ENCODE measurements at places on chromosomes 2 and 18.

DNA sequence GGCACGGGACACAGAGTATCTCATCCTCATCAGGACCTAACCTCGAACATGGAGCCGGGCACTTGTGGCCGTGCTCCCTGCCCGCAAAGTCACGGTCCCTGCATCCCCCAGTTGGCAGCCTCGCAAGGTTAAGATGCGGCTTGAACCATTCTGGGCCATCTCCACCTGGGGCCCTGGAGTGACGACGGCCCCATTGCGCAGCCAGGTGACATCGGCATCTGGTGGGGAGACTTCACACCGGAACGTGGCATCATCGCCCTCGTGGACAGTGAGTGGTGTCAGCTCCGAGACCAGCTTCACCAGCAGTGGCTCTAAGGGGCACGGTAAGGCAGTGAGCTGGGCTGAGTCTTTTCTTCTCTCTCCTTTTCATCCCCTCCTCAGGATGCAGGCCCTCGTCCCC lies 12.6 kb downstream of the TMEM198 start:
- no peak for DNase-seq

GRCh38 chr2:239142806-239143205 lies 258.0 kb downstream of the HDAC4 start:
- no peak for DNase-seq

- DNase-seq = no peak
Observed at GRCh38 chr2:15763106-15763821, 171.6 kb downstream of the DDX1 start.

DNA sequence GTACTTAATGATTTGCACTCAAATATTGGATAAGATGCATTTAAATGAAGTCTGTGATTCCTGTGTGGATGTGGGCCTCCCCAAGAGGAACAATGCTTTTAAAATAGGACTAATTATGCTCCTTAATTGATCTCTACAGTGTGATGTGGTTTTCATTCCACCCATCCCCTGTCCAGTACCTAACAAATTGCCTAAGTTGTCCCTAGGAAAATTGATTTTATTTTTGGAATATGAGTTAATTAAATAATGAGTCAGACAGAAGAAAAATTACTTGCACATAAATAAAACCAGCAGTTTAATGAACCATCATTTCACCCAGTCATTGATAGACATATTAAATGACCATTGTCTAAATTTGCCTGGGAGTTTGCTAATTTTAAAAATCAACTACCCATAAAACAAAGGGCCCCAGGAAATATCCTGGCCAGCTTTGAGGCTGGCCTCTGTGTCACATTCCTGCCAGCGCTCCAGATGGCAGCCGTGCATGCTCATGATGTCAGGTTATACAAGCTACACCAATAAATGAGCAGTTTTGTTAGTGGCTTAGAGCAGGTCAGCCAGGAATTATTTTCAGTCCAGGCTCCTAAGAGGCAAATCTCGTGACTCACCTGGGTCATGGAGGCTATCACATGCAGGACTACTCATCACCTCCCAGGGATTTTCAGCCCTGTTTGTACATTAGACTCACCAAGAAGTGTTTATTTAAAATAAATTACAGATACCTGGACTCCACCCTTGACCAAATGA lies 31.9 kb downstream of the ABHD3 start:
- no peak for DNase-seq

DNA sequence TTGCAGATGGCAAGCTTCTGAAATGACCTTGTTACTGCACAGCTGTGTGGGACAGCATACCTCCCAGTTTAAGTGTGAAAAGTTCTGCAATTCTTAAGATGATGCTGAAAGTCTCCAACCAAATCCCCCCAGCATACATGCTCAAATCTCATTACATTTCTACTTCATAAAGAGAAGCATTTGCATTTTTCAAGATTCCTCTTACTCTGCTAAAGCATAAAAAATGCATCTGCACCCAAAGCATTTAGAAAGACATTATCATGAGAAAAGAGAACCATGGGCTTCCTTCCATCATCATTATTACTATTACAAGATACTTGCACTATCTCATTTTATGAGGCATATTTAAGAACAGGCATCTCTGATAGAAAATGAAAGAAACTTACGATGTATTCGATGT lies 236.9 kb upstream of the REV1 start:
- no peak for DNase-seq

DNA sequence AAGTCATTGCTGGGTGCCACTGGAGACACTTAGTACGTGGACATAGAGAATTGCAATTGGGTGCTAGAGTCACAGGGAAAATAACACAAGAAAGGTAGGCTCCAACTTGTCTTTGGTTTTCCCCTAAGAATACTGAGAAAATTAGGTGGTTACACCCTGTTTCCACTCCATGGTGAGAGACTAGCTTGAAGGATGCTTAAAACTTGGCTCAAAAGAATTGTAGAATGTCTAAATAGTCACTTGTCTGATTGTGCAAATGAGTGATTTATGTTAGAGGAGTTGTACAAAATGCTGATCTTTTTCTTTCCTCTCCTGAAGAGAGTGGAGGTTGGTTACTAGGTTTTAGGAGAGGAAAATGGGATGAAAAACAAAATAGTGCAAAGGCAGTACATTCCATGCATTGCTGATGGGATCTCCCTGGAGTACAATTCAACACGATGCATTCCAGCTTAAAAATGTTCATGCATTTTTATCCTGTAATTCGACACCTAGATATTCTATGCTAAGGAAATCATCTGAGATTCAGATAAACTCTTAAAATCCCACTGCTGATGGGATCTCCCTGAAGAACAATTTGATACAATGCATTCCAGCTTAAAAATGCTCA lies 2.2 kb upstream of the SERPINB12 start:
- DNase-seq = no peak

- DNase-seq = no peak
Observed at GRCh38 chr18:21081426-21081825, 30.2 kb downstream of the ROCK1 start.

DNA sequence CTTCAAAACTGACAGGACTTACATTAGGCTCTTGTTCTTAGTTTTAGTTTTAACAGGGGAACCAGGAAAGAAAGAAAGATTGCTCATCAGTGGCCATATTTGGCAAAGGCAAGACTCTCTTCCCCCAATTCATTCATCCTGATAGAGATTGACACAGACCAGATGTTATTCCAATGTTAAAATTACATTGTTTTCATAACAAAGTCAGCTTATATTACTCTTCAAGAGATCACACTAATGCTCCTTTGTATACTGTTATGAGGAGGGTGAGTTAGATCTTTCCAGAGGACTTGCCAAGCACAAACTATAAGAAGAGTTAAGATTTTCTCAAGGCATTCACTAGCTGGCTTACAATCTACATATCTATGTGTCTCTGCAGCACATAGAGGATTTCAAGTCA lies 252.1 kb downstream of the SLC8A1 start:
- no peak for DNase-seq

GRCh38 chr2:11121823-11122155 lies 33.5 kb upstream of the SLC66A3 start:
- no peak for DNase-seq

GRCh38 chr18:26493021-26493420 lies 55.3 kb downstream of the KCTD1 start:
- DNase-seq = no peak

DNA sequence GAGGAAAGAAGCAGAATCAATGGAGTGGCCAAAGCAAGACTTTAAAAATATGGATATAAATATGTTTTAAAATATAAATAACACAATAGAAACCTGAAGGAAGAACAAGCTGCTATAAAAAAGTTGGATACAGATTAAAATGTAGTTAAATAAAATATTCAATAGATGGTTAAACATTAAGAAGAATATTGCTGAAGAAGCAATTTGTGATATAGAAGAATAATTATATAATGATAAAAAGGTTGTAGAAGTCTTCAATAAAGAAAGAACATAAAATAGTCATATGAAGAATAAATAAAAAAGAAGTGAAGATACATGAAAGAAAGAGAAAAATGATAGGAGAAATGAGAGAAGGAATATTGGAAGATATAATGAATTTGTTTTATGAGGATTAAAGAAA lies 392.0 kb downstream of the DSC3 start:
- DNase-seq = no peak

- DNase-seq = no peak
Observed at GRCh38 chr2:107036293-107036692, 150.3 kb upstream of the ST6GAL2 start.

DNA sequence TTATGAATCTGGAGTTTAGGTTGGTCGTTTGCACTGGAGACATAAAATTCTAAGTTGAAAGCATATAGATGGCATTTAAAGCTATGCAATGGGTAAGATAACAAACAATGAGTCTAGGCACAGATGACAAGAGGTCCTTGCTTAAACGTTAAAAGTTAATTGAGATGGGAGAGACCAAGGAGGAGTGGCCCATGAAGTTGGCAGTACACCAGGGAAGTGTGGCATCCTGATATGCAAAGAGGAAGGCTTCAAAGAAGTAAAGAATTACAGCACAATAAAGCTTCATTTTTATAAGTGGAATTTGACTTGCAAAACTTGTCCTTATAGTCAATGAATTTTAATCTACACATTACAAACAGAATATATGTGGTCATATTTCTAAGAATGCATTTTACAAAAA lies 23.2 kb downstream of the UPP2 start:
- DNase-seq = no peak

- no peak for DNase-seq
Observed at GRCh38 chr2:151664520-151664919, 69.8 kb downstream of the NEB start.

GRCh38 chr2:67777010-67777409 lies 285.8 kb downstream of the C1D start:
- DNase-seq = no peak

DNA sequence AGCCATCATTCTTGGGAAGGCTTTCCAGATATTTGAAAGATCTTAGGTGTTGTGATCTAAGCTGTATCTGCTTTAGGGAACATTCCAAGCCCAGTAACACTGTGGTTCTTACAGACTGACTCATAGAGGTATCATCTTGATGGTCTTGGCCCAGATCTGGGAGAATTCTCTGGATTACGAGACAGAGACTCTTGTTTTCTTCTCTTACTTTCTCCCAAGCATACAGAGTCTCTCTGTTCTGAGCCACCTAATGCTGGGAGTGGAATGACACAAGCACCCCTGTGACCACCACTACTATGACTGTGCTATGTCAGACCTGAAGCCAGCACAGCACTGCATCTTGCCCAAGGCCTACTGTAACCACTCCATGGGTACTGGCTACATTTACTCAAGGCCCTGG lies 81.0 kb upstream of the EPAS1 start:
- no peak for DNase-seq

- DNase-seq = no peak
Observed at GRCh38 chr2:217643789-217644301, 358.9 kb downstream of the TNS1 start.

DNA sequence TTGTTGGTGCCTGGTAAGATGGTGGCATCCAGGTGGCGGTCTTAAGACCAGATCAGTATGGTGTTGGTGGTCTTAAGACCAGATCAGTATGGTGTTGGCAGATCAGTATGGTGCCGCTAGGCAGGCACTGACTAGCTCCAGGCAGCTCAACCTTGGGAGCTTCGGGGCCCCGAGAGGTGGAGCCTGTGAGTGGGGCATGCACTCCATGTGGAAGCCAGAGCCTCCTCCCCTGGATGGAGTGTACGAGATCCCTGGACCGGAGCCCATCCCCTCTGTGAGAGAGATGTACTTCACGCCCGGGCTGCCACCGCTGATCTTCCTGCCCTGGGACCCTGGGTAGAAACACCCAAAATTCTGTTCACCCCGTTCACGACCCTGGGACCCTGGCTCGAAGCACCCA lies 19.0 kb downstream of the MALT1 start:
- no peak for DNase-seq

- DNase-seq = no peak
Observed at GRCh38 chr2:120796094-120796493, 60.4 kb downstream of the GLI2 start.

DNA sequence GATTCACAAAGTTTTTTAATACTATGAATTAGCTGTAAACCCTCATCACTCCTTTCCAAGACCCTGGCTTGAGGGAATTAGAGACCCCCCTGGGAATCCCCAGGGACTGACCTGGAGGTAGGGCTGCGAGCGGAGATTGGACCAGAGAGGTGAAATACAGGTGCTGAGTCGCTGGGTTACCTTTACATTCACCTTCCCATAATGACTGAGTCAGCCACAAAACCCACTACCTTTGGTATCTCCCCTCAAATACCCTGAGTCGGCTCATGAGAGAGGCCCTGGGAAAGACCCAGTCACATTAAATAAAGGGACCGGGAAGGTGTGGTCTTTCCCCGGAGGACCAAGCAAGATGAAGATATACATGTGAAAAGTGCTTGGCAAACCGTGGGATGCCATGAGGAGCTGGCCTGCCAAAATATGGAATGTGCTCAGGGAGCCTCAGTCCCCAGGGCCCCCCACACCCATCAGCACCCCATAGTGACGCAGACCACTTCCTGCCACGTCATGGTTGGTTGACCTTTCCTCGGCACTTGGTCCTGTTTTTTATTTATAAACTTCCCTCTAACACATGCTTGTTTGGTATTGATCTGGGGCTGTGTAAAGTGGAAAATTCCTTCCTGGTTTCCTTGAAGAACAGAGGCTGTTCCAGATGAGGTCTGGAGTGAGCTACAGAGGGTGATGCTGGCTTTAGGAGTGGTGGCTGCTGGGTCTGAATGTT lies 51.4 kb downstream of the IL1RL2 start:
- no peak for DNase-seq

GRCh38 chr2:34578641-34579040 lies 979.5 kb upstream of the FAM98A start:
- no peak for DNase-seq

Measured in SHP77 (cell line).